ENCODE measurements at places on chromosomes 3 and 15.
A peak's percentile ranks its signal among the peaks of the same experiment; 100 is the strongest.

GRCh38 chr3:53320697-53321096, 26.6 kb downstream of the DCP1A start:
- no peaks in the 10 kb centered on the region for H3K27me3 ChIP-seq
- peak overlapping the region; percentile 13 for H3K27ac ChIP-seq
- H3K4me3 ChIP-seq = no peak overlapping the region

- H3K27ac ChIP-seq = no peak overlapping the region
- DNase-seq = no peak
- no peak overlapping the region for H3K4me3 ChIP-seq
- no peaks in the 10 kb centered on the region for H3K27me3 ChIP-seq
- H3K4me1 ChIP-seq = no peaks in the 10 kb centered on the region
- H3K36me3 ChIP-seq = no peaks in the 10 kb centered on the region
Observed at GRCh38 chr3:116096631-116097030, 348.7 kb downstream of the LSAMP start.

GRCh38 chr3:195448205-195448875, 5.5 kb upstream of the ACAP2 start:
- H3K4me1 ChIP-seq = peaks cover 17% of the 10 kb centered on the region
- no peaks in the 10 kb centered on the region for H3K27me3 ChIP-seq
- H3K4me3 ChIP-seq = no peak overlapping the region
- no peak for DNase-seq
- no peak overlapping the region for H3K27ac ChIP-seq

GRCh38 chr3:50450209-50450921, 53.1 kb downstream of the CACNA2D2 start:
- H3K27me3 ChIP-seq = no peaks in the 10 kb centered on the region
- H3K4me1 ChIP-seq = peaks cover 53% of the 10 kb centered on the region
- H3K36me3 ChIP-seq = peaks cover 16% of the 10 kb centered on the region
- H3K4me3 ChIP-seq = peak overlapping the region; percentile 73
- H3K27ac ChIP-seq = peak overlapping the region; percentile 89
- DNase-seq = peak; percentile 76

DNA sequence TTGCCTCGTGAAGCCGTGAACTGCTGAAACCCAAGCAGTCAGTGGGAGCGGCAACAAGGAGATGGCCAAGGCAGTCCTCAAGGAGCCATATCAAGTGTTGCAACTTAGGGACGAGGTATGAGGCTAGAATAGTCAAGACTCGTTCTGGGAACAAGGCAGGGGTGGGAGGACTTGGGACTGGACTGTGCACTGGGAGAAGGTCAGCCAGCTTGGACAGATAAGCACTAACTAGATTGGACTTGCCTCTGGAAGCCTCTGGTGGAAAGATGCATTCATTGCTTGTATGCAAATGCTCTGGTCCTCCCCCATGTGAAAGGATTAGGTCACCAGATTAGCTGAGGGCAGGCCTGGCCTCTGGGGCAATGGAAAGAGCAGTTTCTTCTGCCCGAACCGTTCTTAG, 123.3 kb upstream of the CTNNB1 start:
- H3K27me3 ChIP-seq = peaks cover 16% of the 10 kb centered on the region
- no peak overlapping the region for H3K27ac ChIP-seq
- no peaks in the 10 kb centered on the region for H3K36me3 ChIP-seq
- DNase-seq = no peak
- H3K4me1 ChIP-seq = no peaks in the 10 kb centered on the region
- H3K4me3 ChIP-seq = no peak overlapping the region

DNA sequence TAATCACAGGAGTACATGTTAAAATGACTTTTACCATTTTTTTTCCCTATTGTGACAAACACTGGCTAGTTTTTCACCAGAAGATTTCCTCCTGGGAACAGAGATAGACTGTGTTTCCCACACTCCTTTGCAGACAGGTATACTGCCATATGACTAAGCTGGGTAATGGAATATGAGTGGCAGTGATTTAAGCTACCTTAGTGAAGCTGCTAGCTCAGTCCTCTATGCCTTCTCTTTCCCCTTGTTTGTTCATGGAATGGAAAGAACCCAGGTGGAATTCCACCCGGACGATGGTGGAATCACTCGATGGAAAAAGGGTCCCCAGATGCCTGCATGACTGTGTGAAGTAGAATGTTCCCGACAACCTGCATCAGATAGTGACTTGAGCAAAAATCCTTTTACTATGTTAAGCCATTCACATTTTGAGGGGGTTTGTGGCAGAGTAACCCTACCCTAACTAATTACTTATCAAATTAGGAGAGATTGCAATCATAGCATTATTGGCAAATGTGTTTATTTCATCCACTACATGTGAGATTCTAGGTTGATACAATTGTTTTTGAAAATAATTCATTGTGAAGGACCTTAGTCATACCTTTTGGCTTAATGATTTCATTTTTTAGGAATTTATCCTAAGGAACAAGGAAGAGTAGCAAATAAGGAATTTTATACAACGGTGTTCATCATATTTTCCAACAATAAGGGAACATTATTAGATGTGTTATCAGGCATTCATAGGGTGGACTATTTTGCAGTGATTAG, 16.5 kb downstream of the THSD4 start:
- no peak overlapping the region for H3K4me3 ChIP-seq
- no peak overlapping the region for H3K27ac ChIP-seq
- no peaks in the 10 kb centered on the region for H3K4me1 ChIP-seq
- no peaks in the 10 kb centered on the region for H3K36me3 ChIP-seq
- no peak for DNase-seq
- H3K27me3 ChIP-seq = peaks cover 37% of the 10 kb centered on the region

GRCh38 chr3:23094890-23095462, 108.2 kb upstream of the UBE2E2 start:
- H3K27me3 ChIP-seq = no peaks in the 10 kb centered on the region
- DNase-seq = no peak
- H3K4me1 ChIP-seq = no peaks in the 10 kb centered on the region
- peaks cover under 1% of the 10 kb centered on the region for H3K36me3 ChIP-seq
- H3K27ac ChIP-seq = no peak overlapping the region
- H3K4me3 ChIP-seq = no peak overlapping the region

DNA sequence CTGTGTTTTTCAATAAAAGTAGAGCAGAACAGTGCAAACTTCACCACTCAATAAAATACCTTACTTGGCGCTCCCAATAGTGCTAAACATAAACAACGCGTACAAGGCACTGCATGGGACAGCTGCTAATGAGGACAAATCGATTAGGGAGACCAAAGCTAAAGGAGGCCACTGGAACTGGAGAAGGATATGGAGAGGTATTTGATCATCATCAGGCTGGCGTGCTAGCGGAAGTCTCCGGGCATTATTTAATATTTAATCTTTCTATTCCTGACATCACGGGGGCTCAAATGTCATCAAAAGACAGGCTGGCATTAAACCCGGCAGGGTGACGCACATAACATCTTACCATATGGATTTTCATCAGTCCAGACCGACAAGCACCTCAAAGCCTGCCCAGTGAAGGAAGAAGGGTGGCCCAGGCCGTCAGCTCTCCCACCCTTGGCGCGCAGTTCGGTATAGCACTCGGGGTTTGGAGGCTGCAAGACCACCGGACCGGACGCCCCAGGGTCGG, 604 bp downstream of the CCPG1 start:
- H3K4me1 ChIP-seq = peaks cover 37% of the 10 kb centered on the region
- no peaks in the 10 kb centered on the region for H3K27me3 ChIP-seq
- DNase-seq = no peak

- H3K36me3 ChIP-seq = peaks cover 24% of the 10 kb centered on the region
Observed at GRCh38 chr15:76936671-76937070, 5.1 kb downstream of the RCN2 start.
